ENCODE measurements at places on chromosomes 2 and 18.

DNA sequence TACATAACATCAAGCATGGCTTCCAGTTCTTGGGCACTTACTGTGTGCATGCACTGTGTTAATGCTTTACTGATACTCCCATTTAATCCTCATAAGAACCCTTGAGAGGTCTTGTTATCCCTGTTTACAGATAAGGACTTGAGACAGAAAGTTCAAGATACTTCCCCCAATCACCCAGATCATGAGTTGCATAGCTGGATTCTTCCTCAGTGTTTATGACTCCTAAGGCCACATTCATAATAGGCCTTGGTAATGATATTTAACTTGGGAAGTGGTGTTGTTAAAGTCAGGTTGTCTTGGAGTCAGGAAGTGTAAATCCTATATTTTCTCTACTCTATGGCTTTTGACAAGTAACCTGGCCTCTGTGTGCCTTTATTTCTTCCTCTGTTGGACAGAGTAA lies 22.7 kb downstream of the NOSTRIN start:
- no peak for DNase-seq

GRCh38 chr2:105409717-105410116 lies 10.9 kb upstream of the FHL2 start:
- DNase-seq: no peak

GRCh38 chr18:51107598-51108305 lies 77.7 kb downstream of the SMAD4 start:
- no peak for DNase-seq

DNA sequence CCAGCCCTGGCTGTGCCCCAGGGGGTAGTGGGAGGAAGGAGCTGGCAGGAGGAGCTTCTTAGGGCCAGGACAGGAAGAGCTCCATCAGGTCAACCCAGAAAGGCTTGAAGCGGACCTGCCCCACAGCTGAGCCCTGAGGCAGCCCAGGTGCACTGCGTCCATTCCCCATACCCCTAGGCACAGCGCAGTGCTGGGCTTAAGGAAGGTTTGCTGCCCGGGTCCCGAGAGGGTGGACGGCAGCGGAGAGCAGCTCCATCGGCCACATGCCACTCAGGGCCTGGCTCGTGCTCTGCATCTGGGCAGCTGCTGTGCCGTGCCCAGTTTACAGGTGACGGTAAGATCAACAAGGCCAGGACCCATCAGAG lies 26.4 kb downstream of the DNMT3A start:
- no peak for DNase-seq

DNA sequence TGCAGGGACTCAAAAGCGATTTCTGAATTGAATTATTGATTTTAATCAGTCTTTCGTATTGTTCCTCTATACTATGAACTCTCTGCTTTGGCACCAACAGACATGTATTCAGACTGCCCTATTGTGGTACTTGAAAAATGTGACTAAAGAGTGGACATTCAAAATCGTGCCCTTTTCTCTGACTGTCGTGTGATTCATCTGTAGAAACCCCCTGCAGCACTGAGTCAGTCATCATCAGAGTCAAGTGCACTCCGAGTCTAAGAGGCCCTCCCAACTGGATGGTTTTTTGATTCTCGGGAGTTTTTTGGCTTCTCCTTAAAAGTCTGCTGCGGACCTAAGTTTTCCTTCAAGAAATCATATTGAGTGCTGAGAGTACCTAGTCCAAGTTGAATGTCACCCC lies 96.4 kb upstream of the FOSL2 start:
- no peak for DNase-seq

DNA sequence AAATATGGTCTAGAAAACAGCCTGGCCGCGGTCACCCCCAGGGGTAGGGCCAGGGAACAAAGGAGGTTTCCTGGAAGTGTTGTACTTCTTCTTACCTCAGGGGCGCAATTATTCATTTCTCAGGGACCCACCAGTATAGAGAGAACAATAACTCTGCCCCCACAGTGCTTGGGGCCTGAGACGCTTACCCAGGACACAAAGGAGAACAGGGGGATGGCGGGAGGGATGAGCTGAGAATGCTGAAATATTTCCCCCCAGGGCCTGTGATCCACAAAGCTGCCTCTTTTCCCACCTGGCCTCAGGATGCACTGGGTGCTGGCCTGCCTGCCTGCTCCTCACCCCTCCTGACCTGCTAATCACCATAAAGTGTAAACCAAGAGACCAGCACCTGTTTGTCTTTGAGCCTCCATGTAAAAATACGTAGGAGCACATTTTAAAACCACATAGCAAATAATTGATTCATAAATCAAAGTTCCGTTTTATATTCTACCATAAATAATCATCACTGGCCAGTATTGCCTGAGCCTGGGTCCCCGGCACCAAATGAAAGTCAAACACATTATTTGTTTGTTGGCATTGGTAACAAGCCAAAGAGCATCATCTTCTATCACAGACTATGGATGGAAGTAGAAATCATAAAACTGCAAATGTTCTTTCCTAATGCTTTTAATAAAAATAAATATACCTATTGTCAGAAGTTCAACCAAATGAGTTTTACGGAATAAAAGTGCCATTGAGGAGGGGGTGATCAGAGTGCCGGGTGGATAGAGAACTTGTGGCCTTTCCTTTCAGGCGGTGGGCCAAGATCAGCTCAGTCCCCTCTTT lies 67.3 kb upstream of the RMDN2 start:
- no peak for DNase-seq

GRCh38 chr2:112902816-112903215 lies 8.1 kb upstream of the IL37 start:
- no peak for DNase-seq

- no peak for DNase-seq
These were observed 190.1 kb upstream of the AGAP1 start for GRCh38 chr2:235303499-235304291.

- no peak for DNase-seq
These were observed 7.5 kb upstream of the YPEL5 start for GRCh38 chr2:30139131-30139870.

GRCh38 chr2:158822193-158822592 lies 27.1 kb downstream of the DAPL1 start:
- DNase-seq: no peak

DNA sequence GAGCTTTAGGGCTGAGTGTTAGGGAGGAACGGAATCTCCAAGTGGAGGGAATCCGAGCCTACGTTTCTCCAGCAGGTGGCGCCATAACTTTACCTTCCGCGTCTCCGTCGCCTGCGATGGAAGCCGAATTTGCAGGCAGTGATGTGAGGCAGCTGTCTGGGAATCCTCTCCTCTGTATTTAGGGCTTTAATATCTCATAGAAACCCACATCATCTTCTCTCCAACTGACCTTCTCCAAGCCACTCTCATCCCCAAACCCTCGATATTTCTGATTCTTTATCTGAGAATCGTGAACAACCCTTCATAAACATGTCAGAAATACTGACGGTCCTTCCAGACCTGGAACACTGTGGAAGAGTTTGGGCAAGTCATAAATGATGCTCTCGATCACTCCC lies 27.5 kb downstream of the SIX2 start:
- peak; percentile 49 for DNase-seq
